ENCODE measurements at places on chromosomes 3 and 15. TPM values are rescaled to one million over a fixed set of nuclear protein-coding genes. Genes with fewer than 3 reads are reported as not detected.

The SERINC4 gene
- total RNA-seq, result 0.17 TPM

The CCR8 gene
- total RNA-seq, result 0.64 TPM

The LRRN1 gene
- 269 TPM for total RNA-seq

The PTPN9 gene
- total RNA-seq, result 42.2 TPM

The ROBO2 gene
- 2.0 TPM for total RNA-seq

The LRRC28 gene
- 15.0 TPM for total RNA-seq

The GASK1A gene
- 5.3 TPM for total RNA-seq

The GPR27 gene
- 17.7 TPM for total RNA-seq

The EPHA3 gene
- total RNA-seq, result 0.59 TPM

The MSL2 gene
- 38.4 TPM for total RNA-seq

The NRG4 gene
- not detected for total RNA-seq

The PLA2G4B gene
- 6.3 TPM for total RNA-seq

The C2CD4A gene
- total RNA-seq, result not detected

The XXYLT1 gene
- 23.0 TPM for total RNA-seq

The IMPG2 gene
- 0.02 TPM for total RNA-seq

The CRABP1 gene
- total RNA-seq, result 93.0 TPM

The ANKRD34C gene
- total RNA-seq, result not detected

The EIF4E3 gene
- 12.9 TPM for total RNA-seq

The MEGF11 gene
- 1.2 TPM for total RNA-seq

The GP5 gene
- not detected for total RNA-seq

The CPLX3 gene
- not detected for total RNA-seq

Measured in H9 (cell line).